Esophagus muscularis mucosa (tissue), 4 donors: ENCODE measurements at places on chromosomes 1 and 21.

- H3K27me3 ChIP-seq = no peaks in the 10 kb centered on the region
- no peak overlapping the region for H3K4me3 ChIP-seq
- no peak for DNase-seq
- H3K27ac ChIP-seq = no peak overlapping the region
- no peaks in the 10 kb centered on the region for H3K36me3 ChIP-seq
- peaks cover 67% of the 10 kb centered on the region for H3K4me1 ChIP-seq
These were observed 27.6 kb downstream of the SNX27 start for GRCh38 chr1:151639466-151639865.

DNA sequence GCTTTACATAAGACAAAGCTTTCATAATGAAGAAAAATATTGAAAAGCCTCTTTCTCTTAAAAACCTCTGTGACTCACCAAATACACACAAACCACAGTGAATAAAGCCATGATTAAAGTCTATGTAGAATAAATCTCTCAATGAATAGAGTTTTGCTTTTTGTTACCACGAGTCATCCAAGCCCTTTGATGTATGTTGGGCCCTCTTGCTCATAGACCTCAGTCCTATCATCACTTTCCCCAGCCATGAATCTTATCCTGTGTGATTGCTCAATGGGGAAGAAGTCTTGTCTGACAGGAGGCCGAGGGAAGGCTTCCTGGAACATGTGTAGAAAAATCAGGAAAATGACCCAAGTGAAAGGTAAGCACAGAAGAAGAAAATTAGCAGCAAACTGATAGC, 60.8 kb downstream of the NGF start:
- no peak for DNase-seq
- no peaks in the 10 kb centered on the region for H3K27me3 ChIP-seq
- H3K27ac ChIP-seq = no peak overlapping the region
- H3K4me3 ChIP-seq = no peak overlapping the region

DNA sequence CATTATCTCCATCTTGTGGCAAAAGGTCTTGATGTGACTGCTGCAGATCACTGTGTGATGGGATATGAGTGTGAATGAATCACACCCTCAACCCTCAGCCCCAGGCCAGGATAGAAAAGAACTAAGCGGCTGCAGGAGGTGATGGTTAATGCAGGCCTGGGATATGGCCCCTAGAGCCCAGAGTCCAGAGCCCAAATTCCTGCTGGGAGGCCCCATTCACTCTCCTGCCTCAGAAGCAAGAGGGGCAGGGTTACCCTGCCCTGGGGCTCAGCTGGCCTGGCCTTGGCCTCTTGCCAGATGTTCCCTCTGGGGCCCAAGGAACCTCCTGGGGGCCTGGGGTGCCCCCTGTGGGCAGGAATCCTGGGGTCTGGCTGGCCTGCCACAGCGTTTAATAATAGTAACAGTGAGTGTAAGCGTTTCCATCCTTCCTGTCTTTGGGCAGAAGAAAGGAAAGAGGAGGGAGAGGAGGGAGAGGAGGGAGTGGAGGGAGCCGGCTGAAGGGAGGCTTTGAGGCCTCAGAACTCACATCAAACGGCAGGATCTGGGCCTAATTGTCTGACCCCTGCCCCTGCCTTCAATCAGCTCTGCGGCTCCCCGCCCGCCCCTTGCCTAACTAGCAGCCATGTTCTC, 26.2 kb downstream of the DMAP1 start:
- DNase-seq = no peak
- H3K4me3 ChIP-seq = no peak overlapping the region
- peak overlapping the region; percentile 85 for H3K27ac ChIP-seq
- H3K27me3 ChIP-seq = no peaks in the 10 kb centered on the region

DNA sequence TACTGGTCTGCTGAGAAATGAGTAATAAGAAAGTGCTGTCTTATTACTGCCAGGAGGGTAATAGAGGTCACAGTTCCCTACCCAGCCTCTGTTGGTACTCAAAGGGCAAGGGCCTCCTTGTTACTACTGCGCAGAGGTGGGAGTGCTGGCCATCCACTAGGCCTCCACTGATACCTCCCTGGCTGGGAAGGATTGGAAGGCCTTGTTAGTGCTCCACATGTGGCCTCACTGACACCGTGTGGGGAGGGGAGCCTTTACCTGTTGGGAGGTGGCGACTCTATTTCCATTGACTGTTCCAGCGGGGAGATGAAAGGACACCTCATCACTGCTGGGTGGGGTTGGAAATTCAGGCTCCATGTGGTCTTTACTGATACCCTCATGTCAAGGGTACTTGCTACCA, 57.8 kb upstream of the USP24 start:
- no peak for DNase-seq
- H3K36me3 ChIP-seq = no peaks in the 10 kb centered on the region
- H3K27me3 ChIP-seq = no peaks in the 10 kb centered on the region
- H3K4me3 ChIP-seq = no peak overlapping the region
- no peak overlapping the region for H3K27ac ChIP-seq
